Esophagus mucosa (tissue), 1 donor: ENCODE measurements at places on chromosomes 1 and 21.

GRCh38 chr1:108182959-108183700 is 17.0 kb downstream of the SLC25A24 start:
- ATAC-seq: peak; percentile 46

DNA sequence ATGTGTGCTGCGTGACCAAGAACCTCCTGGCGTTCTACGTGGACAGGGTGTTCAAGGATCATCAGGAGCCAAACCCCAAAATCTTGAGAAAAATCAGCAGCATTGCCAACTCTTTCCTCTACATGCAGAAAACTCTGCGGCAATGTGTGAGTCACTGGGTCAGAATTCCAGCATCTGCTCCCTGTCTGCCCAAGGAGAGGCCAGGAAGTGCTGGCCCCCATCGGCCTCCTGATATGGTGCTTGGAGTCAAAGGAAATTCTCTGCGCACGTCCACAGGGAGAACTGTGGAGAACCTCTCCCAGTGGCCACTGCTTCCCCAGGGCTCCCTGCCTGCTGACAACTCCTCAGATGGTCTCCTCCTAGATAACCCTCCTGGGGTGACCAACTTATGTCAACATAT is 25.6 kb upstream of the IL20 start:
- ATAC-seq: no peak

DNA sequence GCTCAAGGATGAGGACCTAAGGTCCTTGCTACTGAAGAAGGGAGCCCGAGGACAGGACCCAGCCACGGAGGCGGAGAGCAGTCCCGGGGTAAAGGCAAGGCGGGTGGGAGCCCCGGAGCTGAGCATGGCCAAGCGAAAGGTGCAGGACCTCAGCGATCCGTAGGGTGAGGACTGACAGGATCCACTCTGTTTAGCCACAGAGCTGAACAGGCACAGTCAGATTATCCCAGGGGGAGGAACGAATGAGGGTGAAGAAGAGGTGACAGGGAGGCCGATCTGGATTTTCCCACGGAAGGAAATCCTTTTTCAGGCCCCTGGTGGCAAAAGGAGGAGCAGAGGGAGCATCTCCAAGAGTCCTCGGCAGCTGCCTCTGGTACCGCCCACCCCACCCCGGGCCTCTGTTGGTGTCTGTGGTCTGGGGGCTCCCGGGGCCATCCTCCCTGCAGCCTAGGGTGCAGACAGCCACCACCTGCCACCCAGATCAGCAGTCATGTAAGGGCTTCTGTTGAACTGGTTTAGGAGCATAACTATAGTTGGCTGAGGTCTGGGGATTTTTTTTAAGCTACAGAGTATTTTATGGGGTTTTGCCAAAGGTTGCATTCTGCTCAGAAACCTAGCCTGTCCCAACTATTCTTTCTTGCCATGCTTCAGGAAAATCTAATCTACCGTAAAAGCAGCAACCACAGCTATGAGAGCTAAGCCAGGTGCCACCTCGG is 32.3 kb upstream of the LBR start:
- ATAC-seq: peak; percentile 41

DNA sequence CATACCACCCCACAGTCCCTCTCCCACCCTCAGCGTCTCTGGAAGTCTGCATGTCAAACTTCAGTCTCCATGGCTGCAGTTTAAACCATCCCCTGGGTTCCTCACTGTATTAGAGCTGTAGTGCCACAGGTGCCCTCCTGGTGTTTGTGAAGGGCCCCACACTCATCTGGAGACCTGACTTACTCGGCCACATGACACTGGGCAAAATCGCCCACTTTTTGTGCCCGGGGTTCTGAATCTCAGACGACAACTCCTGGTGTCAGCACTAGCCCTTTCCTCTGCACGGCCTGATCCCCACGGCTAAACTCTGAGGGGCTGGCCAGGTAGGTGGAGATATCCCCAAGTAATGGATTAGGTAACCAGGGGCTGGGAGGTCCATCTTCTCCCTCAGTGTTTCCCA is 6.5 kb downstream of the INKA2 start:
- no peak for ATAC-seq

- ATAC-seq: no peak
These were observed 177.5 kb downstream of the SETD4 start for GRCh38 chr21:35882791-35883240.

DNA sequence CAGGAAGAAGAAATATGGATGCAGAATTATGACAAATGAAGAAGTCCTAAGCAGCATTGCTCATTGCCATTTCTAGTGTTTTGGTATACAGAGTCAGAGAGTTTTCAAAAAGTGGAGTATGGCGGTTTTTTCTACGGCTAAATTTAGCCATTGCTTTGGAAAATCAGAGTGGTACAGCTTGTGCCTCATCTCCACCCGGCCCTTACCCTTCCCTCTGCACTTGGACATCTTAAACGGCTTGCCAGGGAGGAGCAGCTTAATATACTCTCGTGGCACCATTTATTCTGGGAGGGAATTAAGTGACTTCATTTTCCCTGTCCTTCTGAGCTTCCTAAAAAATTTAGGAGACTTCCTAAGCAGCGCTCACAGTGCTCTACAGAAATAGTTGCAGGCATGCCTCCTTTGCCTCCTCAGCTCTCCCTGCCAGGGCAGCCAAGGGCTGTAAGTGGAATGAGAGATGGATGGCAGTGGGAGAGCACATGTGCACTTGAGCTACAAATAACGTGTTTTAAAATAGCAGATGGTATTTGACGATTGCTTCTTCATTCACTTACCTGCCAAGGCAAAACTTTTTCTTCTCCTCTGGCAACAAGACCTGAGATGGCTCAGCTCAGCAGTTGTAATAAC is 51.5 kb upstream of the VAMP3 start:
- no peak for ATAC-seq

- no peak for ATAC-seq
These were observed 3.1 kb upstream of the WNT3A start for GRCh38 chr1:228003461-228004330.

DNA sequence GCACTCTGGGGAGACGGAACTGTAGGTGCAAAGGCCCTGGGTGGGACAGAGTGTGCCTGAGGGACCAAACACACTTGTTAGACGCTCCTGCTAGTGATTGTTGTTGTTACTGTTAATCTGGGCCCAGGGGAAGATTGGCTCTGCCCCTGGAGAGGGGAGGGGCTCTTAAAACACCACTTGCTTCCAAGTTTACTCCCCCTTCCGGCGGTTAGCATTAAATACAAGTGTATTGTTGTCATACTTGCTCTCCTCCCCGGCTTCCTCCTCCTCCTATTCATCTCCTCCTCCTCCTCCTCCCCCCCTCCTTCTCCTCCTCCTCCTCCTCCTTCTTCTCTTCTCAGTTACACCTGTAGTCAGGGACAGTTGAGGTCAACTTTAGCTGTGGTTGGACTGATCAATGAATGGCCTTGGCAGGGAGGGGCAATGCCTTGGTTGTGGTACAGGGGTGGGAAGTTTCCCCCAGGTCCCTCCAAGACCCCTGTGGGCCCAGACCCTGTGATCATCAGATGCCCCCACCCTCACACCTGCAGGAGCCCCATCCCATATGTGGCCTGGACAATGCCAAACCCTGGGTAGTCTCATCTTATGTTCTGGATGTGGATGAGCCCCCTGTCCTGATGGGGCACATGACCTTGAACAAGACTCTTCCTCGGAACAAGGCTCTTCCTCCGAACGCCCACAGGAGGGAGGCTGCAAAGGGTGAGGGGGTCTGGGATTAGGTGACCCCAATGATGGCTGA is 217.3 kb downstream of the PTPRU start:
- ATAC-seq: peak; percentile 30

GRCh38 chr1:225866061-225866837 is 15.9 kb downstream of the TMEM63A start:
- ATAC-seq: no peak

DNA sequence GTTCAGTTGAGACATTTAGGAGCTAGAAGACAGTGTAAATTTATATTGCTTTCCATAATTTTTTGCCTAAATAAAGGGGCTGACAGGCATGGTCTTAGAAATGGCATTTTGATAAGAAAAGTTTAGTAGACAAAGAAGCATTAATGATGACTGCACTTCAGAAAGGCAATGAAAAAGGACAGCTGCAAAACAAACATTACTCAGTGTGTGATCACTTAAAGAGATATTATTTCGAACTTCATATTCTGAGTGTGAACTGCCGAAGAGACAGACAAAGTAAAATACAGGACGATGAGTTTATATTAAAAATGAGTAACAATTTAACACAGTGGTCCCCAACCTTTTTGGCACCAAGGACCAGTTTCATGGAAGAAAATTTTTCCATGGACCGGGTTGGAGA is 243.1 kb downstream of the DPYD start:
- no peak for ATAC-seq

- ATAC-seq: no peak
These were observed 231.2 kb upstream of the LYPLAL1 start for GRCh38 chr1:218942431-218942830.

DNA sequence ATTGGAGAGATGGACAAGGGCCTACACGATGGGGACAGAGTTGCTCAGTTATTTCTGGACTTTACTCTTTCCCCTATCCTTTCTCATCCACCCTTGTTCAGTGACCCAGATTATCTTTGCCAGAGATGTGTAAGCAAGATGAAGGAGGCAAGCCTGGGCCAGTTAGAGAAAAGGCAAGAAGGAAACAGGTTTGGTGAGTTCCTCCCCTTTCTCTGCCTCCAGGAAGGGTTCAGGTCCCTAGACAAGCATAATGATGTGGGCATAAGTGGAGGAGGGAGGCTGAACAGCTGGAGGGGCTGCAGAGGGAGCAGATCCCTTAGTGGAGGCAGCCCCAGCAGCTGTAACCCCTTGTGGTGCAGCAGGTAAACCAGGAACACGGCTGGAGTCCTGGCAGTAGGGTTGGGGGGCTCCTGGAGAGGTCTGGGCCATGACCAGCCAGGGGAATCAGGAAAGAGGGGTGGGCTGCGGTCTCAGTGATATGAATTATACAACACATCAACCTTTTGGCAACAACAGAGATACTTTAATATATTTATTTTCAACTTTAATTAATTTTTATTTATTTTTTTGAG is 9.2 kb upstream of the CDC42 start:
- ATAC-seq: peak; percentile 75

DNA sequence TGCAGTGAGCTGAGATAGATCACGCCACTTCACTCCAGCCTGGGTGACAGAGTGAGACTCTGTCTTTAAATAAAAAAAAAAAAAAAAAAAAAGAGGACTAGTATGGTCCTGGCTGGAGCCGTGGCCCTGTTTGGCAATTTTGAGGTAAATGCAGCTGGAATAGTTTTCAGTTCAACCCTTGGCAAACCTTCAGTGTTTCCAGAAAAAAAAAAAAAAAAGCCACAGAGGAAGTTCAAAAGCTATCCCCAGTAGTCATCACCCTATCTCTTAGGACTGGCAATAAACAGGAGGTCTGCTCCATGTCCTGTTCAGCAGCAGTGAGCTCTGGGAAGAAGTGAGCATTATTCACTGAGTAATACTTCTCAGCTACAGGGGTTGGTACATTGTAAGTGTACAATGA is 56.8 kb upstream of the ERRFI1 start:
- ATAC-seq: no peak

DNA sequence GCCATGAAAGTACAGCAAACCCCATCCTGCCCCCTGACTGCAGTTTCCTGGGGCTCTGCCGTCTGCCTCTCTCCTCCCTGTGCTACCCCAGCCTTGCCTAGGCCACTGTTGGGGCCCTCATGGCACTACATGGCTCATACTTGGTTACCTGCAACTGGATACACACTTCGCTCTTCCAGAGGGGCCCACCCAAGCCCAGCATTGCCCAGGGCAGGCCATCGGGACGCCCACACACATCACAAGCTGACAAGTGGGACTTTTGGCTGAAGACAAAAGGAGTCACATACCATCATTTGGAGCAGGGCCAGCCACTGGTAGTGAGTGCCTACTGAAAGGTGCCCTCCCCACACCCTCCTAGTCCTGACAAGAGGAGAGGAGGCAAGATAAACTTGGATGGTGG is 82.8 kb downstream of the CD247 start:
- no peak for ATAC-seq

- no peak for ATAC-seq
These were observed 176.2 kb downstream of the ROR1 start for GRCh38 chr1:63950023-63950422.

- no peak for ATAC-seq
These were observed 430.1 kb downstream of the KCNT2 start for GRCh38 chr1:196178083-196178635.

DNA sequence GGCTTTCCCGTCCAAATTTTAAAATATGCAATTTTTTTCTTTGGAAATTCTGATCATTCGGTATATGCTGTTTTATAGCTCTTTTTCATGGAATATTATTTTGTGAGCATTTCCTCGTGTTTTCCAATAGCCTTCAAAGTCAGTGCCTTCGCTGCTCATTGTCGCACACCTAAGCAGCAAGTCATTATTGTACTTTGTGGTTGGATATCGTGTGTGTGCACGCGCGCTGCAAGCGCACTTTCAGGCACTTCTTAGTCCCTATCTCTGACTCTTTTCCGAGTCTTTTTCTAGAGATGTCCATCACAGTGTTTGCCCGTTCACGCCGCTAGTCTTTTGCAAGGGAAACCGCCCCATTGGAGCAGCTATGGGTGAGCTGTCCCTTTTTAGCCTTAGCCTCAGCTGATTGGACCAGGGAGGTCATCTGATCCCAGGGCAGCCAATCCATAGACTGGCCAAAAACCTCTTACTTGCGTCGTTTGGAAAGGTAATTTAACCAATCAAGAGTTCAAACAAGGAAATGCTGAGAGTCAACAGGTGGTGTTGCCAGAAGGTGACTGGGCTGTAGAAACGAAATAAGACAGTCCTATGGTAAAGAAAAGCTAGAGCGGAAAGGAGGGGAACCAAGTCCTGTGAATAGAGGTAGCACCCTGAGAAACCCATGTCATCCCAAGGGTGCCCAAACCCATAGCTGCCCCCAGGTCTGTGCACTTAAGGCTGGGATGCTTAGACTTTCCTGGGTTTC is 710 bp upstream of the HYI start:
- peak; percentile 86 for ATAC-seq

DNA sequence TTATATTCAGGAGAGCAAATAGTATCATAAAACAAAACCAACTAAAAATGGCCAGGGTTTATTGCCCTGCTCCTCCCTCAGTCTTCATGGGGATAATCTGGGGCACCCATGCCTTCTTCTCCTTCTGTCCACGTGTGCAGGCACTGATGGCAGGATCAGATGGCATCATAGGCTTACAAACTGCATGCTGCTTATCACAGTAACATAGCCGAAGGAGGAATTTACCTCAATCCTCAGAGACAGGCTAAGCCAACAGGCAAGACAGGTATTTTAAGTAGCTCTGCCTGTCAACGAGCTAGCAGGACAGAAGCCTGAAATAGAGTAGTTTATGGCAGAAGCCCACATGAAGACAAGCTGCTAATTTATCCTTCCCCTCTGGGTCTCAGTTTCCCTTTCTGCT is 9.4 kb downstream of the LAMB3 start:
- ATAC-seq: peak; percentile 81

DNA sequence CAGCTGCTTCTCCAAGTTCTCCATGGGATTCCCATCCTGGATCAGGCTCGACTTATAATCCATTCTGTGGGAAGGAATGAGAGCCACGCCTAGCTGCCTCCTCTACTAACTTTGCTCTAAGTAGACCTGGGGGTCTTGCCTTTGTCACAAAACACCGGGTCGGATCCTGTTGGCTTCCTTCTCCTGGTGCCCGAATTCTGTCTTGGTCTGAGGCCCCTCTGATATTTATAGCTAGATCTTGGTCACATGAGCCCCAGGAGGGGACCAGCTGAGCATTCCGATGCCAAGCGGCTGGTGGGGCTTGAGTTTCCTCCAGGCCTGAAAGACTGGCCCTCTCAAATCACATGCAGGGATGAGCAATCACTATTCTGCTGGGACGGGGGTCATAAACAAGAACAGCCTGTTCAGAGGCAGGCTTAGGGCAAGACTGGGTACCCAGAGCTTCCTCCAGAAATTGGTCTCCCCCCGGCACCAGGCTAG is at the start of gene TRIM63:
Gene TRIM63, minus strand, starts transcription at position 199 of the 480 bp plus-strand sequence. Its CDS starts 136 bp downstream, at position 63.
- no peak for ATAC-seq
